A172 (cell line): ENCODE measurements at places on chromosomes 6 and 20.
A peak's percentile ranks its signal among the peaks of the same experiment; 100 is the strongest.

DNA sequence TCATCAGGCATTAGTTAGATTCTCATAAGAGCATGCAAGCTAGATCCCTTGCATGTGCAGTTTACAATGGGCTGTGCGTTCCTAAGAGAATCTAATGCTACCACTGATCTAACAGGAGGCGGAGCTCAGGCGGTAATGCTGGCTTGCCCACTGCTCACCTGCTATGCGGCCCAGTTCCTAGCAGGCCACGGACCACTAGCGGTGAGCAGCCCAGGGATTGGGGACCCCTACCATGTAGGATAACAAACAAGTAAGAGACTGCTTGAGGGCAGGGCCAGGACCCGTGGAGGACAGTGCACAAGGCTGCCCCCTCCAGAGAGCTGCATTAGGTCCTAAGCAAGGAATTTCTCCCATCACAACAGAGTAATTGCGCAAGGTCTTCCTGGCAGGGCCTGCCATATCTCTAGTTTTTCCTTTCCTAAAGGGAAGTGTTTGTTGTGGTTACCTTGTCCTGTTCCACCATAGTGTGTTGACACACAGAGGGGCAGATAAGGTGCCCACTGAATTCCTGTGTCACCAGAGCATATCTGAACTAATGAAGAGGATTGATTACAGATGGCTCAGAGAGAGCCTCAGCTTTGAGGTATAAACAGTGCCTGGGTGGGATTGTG is 58.0 kb downstream of the PACRG start:
- DNase-seq = no peak

DNA sequence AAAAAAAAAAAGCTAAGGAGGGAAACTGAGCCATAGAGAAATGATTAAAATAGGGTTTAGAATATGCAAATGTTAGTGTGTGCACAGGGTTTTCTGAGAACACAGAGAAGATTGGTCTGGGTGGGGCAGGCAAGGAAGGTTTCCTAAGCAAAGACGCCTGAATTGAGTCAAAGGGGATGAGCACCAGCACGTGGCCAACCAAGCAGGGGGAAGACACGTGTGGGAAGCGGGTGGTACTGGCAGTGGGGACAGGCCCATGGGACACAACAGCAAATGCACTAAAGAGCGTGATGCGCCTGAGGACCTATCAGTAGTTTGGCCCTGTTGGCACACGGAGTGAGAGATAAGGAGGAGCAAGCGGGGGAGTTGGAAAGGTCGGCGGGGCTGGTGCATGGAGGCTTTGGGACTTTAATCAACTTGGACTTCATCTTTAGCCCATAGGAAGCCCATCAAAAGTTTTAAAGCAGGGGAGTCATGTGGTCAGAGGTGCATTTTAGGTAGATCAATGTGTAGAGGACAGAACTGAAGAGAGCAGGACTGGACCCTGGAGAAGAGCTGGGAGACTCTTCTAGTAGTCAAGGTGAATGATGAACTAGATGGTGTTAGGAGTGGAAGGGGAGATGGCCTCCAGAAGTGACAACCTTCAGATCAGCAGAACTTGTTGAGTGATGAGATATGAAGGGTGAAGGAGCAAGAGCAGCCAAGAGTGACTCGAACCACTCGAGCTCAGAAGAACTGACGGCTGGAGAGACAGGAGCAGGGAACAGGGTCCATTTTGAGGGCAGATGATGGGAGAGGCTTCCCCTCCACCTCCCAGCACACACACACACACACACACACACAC is 40.2 kb upstream of the MAP3K4 start:
- DNase-seq = no peak

- DNase-seq = no peak
These were observed 18.1 kb upstream of the ZBP1 start for GRCh38 chr20:57638173-57638894.

DNA sequence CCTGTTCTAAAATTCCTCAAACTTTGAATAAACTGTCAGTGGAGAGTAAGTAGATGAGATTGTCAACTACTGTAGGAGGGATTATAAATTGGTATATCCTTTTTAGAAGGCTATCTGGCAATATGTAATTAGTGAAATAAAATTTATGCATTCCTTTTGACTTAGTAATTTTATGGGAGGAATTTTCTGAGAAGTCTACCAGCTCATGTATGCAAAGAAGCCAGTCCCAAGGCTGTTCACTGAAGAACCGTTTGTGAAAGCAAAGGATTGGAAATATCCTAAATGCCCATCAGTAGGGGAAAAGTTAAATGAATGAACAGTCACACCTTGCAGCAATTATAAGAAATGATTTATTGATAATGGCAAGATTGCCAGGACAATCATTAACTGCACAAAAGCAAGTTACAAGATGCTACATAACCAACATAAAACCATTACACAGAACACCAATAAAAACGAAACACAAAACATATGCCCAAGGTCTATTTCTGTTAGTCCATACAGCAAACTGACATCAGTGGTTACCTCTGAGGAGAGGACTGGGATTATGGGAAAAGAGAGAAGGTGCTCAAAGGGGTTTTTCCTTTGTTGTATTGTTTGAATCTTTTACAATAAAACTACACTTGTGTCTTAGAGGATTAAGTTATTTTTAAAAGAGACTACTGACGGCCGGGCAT is 4.6 kb upstream of the DSTN start:
- DNase-seq = peak; percentile 58

DNA sequence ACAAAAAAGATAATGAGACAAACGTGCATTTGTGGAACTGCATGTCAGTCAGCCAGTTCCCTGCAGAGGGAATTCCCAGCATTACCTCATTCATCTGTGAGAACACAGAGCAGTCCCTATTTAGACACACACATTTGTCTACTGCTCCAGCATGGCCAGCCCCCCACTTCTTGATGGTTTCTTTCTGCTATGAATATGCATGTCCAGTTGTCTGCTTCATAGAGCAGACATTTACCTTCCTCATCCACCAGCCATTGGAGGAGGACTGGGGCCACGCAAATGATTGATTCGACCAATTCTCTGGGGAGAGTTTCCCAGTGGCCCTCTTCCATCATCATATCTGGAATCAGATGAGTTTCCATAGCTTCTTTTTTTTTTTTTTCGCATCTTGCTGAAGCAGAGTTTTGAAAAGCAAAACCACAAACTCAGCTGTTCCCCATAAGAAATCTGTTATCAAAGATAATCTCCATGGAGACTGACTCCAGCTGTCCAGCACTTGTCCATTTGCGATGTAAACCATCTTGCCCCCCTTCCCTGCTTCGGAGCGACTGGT is 11.8 kb downstream of the ENPP1 start:
- DNase-seq = peak; percentile 33

DNA sequence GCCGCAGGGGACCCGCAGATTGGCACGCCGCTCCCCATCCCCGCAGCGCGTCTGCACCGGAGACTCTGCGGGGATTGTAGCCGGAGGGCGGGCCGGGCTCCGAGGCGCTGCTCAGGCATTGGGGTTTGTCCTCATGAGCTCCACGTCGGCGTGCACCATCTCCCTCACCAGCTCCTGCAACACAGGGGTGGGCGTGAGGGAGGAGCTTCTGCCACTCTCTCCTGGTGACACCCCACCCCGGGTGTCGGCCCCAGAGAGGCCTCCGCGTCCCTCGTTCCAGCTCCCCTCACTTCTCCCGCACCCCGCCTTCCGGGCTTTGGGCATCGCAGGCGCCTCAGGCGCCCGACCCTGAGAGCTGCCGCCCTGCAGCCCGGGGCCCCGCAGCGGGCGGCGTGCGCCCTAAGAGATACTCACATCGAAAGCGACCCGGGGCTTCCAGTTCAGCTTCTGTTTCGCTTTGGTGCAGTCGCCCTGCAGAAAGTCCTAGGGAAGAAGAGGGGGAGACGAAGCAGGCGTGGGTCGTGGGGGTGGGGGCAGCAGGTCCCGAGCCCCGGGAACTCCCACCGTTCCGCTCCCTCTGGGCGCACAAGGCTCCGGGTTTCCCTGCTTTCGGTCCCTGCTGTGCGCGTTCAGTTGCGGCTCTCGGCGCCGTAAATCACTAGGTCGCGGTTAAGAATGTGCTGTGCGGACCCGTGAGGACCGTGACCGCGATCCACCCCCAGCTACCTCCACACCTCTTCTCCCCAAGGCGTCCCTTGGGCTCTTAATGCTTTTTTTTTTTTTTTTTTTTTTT is 14.5 kb downstream of the FOXC1 start:
- no peak for DNase-seq
